Activated gamma-delta T cell treated with anti-CD3 and anti-CD28 coated beads, Interleukin-2, amount 50 U/mL, for 16 hours (primary cell): ENCODE measurements at places on chromosomes 5 and 9.

DNA sequence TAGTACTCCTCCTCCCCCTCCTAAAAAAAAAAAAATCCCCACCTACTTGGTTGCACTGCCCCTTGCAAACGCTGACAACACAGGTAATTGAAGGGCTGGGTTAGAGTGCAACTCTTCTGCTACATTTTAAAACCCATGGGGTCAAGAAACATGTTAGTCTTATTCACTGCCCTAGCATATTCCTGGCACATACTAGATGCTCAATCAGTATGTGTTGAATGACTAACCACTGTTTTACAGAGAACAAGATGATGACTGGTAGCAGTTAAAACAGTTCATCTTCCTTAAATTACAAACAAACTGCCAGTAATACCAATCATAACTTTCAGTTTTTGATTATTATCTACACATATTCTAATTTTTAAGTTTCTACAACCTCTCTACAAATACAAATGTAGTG is 124.4 kb downstream of the NFIB start:
- DNase-seq, result no peak

DNA sequence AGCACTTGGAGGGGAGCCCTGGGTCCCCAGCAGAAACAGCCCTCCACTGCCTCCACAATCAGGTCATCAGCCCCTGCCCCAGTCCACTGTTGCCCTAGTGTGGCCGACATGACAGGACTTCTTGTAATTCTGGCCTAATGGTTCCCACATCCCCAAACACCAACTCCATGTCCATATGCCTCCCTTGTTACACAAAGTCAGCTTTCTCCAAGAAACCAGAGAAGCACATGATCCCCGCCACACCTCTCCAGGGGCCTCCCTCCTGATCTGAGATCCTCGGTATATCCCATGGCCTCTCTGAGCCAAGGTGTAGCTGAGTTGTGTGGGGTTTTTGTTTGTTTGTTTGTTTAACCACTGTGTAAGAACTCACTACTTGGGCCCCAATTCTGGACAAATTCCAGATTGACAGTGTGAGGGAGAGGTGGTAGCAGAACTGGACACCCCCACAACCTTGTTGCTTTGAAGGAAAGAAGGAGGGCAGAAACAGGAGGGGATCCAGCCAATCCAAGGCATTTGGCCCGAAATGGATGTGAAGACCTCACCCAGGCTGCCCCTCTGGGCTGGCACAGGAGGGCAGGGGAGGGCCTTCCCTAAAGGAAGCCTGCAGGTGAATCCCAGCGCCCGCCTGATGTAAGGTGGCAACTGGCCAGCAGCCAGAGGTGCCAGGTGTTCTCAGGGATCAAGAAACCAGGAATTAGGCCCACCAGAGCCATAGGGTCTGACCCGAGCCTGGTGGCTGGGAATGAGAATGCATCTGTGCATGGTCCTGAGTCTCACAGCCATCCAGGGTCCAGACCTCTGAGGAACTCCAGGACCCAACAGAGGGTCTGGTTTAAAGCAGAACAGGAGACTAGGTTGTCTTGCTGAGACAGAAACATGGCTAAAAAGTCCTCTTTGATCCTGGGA is 13.4 kb downstream of the IRF1 start:
- DNase-seq, result no peak

DNA sequence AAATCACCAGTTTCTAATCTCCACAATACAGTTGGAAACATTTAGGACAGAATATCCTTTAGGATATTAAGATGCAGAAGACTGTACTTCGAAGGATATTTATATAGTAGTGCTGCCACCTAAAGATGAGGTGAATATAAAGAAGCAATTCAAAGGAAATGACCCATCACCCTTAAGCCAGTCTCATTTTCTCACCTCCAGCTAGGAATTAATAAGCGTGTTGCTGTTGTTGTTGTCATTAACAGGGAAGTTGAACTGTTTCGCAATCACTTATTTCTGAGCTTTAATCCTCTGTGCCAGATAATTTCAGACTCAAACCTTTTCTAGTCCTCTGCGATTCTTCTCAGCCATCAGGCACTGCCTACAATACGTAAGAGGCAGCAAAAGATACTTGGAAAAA is 7.8 kb upstream of the PURA start:
- DNase-seq, result no peak

- DNase-seq, result no peak
Measured at GRCh38 chr9:13034694-13035002, 244.8 kb downstream of the MPDZ start.
